ENCODE measurements at places on chromosomes 4 and X. TPM values are rescaled to one million over a fixed set of nuclear protein-coding genes. Genes with fewer than 3 reads are reported as not detected.

CXCL11 gene
- 0.13 TPM for polyA plus RNA-seq

ARFIP1 gene
- 21.0 TPM for polyA plus RNA-seq

USP17L25 gene
- not detected for polyA plus RNA-seq

KCNE5 gene
- polyA plus RNA-seq, result 104 TPM

MAGEA2B gene
- polyA plus RNA-seq, result not detected

MUC7 gene
- polyA plus RNA-seq, result not detected

SASH3 gene
- 8.2 TPM for polyA plus RNA-seq

OCIAD2 gene
- 32.7 TPM for polyA plus RNA-seq

GAGE12F gene
- polyA plus RNA-seq, result not detected

GPRIN3 gene
- polyA plus RNA-seq, result 4.7 TPM

CTAG1B gene
- not detected for polyA plus RNA-seq

AFM gene
- polyA plus RNA-seq, result 0.08 TPM

STK32B gene
- 13.3 TPM for polyA plus RNA-seq

CT45A1 gene
- polyA plus RNA-seq, result not detected

NXF2B gene
- not detected for polyA plus RNA-seq

TAF1 gene
- polyA plus RNA-seq, result 22.1 TPM

GAGE1 gene
- not detected for polyA plus RNA-seq

PRRG1 gene
- polyA plus RNA-seq, result 12.5 TPM

ERCC6L gene
- polyA plus RNA-seq, result 4.4 TPM

HELT gene
- not detected for polyA plus RNA-seq

TEX11 gene
- 0.11 TPM for polyA plus RNA-seq

FMR1NB gene
- not detected for polyA plus RNA-seq

FOXR2 gene
- polyA plus RNA-seq, result not detected

SERTM2 gene
- 0.25 TPM for polyA plus RNA-seq
